NCI-H446 treated with DMSO at 0.1 percent for 48 hours (cell line): ENCODE measurements at places on chromosomes 3 and 15.

- DNase-seq, result no peak
Observed at GRCh38 chr3:36219398-36219797, 160.9 kb upstream of the STAC start.

GRCh38 chr3:141399200-141399599 is 30.9 kb downstream of the ZBTB38 start:
- no peak for DNase-seq

DNA sequence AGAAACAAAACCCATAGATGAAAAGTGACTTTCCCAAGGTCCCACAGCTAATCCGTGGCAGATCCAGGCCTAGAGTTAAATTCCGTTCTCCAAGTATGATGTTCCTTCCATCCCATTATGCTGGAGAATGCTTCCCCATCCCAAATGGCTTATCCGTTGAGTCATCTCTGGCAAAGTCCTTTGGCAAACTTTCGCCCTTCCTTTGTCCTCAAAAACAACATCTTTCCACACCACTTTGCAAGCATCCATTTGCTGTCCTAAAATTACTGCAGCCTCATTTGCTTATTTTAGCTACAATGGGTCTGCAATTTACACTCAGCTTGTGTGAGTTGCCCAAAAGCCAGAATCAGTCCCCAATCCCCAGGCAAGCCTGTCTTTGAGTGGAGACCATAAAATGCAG is 304.0 kb upstream of the TLE3 start:
- DNase-seq, result no peak

DNA sequence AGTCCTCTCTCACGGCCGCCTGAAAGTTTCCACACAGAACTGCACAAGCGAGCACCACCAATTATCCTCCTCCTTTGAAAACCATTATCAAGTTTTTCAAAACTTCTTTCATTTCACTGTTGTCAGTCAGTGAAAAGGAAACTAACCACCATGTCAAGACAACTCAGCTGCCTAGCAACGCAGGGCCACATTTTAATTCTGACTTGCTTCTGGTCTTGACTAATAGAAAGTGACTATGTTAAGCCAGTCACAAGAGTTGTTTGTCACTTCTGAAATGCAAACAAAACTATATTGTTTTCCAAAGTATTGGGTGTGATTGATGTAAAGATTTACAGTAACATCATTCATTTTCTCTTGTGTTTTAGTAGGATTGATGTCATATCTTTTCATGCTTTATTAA is 612.8 kb upstream of the AGTR1 start:
- no peak for DNase-seq

- no peak for DNase-seq
Observed at GRCh38 chr3:87088430-87088992, 97.6 kb upstream of the VGLL3 start.

DNA sequence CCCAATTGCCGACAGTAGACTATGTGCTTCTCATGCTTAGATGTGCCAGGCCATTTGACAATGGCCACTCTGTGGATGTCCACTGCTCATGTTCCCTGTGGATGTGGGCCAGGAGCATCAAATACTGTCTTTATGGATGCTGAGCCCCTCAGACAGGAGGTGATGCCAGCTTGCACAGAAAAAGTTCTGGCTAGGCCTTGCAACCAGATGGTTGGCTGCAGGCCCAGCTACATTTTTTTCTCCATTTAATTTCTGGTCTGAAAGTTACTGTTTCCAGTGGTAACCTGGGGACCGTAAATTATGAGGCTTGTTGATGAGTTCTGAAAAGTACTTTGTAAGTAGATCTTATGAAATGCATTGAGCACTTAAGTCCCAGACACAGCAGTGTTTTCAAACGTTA is 228.5 kb downstream of the CHL1 start:
- DNase-seq, result peak; percentile 31

DNA sequence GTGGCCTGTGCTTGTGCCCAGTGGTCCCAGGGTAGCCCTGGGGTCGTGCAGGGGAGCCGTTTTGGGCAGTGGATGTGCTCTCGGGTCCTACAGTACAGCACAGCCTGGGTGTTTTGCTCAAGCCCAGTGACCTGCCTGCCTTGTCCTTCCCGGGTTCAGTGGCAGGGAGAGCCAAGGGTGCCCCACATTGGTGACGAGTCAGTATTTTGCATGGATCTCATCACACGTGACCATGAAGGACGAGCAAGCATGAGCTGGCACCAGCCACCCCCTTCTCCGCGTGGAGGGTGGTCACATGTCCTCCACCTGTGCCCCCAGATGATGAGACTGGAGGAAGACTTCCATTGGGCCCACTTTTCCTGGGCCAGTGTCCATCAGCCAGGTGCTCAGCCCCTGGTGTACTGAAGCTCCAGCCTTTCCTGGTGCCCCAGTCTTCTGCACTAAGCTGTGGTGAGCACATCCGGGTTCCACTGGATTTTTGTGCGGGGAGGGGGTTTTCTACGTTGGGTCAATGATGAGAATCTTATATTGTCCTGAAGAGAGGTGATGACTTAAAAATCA is 197.5 kb downstream of the UBE3A start:
- no peak for DNase-seq

DNA sequence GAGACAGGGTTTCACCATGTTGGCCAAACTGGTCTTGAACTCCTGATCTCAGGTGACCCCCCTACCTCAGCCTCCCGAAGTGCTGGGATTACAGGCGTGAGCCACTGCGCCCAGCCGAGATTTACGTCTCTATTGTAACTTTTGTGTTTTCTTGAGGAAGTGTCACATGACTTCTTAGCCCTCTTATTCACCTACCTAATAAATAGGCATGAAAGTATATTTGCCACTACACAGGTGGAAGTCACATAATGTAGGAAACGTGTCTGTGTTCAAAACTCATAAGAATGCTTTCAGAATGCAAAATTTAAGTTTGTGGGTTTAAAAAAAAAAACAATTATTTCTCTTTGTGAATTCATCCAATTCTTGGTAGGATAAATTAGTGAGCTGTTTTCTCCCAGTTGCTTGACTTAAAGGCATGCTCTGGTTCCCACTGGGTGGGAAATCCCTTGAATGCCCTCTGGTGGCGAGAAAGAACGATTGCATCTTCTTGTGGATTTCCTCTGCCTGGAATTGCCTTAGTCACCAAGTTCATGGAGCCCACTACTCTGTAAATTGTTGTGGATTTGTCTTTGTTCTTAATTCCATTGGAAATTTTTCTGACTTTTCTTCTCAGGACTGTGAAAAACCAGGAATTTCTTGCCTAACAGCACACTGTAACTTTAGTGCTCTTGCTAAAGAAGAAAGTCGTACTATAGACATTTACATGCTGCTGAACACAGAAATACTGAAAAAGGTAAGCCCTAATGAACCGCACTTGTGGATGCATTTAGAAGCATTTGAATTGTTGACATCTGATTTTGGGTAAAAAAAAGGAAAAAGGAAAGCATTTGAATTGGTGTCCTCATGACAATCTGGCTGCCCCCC is 82.2 kb upstream of the CTDSPL start:
- peak; percentile 33 for DNase-seq

DNA sequence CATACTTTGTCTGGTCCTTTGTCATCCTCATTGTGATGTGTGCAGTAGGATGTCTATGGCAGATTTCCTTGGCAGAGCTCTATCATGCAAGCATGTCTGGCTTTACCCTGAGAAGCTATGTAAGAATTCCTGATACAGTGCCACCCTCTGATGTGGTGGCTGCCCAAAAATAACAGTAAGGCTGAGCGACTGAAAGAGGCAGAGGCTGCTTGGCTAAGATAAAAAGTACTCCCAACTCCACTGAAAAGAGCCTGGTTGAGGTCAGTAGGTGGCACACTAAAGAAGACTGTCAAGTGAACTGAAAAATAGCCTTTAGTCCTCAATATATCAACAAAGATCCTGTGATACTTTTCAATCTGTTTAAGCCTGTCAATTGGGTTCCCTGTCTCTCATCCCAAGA is 31.7 kb downstream of the BTLA start:
- no peak for DNase-seq

DNA sequence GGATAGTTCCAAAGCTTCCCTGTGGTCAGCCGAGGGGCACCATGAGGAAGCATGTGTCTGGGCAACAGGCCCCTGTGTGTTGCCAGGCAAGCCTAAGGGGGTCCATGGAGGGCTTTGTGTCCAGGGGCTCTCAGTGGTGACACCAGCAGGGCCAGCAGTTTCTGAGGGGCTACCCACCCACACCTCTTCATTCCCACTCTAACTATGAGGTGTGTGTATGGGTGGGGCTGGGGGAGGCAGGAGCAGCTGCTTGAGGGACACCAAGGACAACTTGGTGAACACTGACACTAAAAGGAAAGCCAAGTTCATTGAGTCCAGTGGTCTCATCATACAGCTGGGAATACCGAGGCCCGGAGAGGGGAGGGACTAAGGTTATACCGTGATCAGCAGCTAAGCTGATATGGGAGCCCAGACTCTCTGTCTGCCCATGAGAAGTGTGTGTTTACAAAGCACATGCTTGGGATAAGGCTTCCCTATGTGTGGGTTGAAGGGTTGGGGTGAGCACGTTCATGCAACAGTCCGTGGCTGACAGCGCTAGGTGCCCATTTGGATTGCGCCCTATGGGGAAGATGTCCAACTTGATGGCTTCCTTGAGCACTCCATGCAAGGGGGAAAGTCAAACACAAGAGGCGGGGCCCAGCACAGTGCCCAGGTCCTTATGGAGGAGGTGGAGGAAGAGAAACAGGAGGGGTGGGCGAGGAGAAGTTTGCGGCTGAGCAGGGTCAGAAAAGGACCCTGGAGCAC is 34.8 kb upstream of the CHRNB4 start:
- no peak for DNase-seq

- DNase-seq, result no peak
Observed at GRCh38 chr15:37094333-37094914, 5.9 kb downstream of the MEIS2 start.

- no peak for DNase-seq
Observed at GRCh38 chr3:50233176-50233575, 2.8 kb upstream of the GNAI2 start.

DNA sequence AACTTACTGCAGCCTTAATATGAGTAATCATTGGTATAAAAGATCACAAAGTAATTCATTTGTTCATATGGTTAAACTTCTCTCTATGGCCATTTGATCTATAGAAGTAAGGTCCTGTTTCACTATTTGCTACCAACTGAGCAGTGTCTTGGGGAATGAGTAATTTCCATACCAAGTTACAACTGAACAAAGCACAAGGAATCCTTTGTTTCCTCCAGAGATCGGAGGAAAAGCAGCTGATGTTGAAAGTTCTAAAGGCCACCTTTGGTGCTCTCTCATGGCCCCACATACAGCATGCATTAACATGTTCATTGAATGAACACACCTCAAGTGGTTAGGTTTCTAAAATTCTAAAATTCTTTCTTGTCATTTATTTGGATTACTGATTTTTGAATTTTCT is 7.1 kb upstream of the CNTN3 start:
- DNase-seq, result no peak
